ENCODE measurements at places on chromosomes 5 and 9.

DNA sequence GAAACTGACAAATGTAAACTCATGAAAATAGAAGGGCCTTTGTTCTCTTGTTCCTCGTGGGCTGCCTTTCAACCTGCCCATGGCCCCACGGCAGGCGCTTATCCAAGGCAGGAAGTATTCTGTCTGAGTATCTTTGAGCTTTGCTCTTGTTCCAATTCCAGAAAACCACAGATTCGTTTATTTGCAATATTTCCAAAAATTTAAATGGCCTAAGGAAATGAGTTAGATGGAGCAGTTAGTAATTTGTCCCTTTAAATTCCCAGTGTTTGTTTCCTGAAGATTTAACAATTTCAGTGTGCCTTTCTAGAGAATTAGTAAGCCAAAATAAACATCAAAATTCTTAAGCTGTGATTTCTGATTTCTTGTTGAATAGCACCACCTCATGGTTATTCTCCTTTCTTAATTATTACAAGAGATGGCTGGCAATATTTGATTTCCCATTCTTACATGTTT, 299.4 kb upstream of the RASA1 start:
- DNase-seq: no peak

GRCh38 chr5:36177154-36177553, 25.2 kb downstream of the SKP2 start:
- no peak for DNase-seq

DNA sequence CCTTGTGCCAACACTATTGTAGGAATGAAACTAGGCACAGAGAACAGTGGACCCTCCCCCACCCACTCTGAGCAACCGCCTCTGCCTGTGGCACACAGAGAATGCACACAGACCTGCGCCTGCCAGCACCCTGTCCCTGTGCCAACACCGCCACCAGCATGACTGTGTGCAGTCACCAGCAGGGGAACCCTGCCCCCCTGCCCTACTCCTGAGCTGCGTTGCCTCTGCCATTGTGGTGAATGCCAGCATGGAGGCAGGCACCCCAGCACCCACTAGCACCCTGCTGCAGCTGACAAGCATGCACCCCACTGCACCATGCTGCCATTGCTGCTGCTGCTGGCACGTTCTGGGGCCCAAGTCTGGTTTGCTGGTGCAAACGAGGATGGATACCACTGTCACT, 94.4 kb upstream of the PRLR start:
- no peak for DNase-seq

DNA sequence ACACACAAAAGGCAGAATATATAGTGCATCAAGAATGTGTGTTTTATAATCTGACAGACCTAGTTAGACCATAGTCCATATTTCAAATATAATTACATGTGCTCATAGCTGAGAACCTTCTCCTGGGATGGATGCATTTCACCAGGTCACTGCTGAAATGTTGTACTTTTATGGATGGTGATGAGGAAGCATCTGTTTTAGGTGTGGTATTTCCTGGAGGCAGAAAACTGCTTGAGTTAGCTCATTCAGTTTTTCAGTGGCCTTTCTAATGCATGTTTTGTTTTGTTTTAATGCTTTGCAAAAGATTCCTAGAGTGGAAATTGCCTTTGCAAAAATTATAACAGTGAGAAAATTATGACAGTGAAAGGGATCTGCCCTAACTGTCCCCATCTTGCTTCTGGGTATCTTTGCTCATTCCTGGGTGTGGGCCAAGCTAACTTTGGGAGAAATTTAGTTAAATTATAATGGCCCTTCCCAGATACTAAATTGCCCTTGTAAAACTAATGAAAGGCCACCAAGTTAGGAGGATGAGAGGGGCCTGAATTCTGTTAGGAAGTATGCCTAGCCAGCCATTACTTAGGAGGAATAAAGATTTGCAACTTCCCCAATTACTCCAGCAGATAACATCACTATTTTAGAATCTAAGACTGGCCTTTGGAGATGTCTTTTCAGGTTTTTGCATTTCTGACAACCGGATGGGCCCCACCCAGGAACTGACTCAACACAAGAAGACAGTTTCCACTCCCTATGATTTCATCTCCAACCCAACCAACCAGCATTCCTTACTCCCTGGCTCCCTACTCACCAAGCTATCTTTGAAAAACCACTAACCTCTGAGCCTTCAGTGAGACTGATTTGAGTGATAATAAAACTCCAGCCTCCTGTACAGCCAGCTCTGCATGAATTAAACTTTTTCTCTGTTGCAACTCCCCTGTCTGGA, 7.0 kb upstream of the IL12B start:
- peak; percentile 20 for DNase-seq

- no peak for DNase-seq
Measured at GRCh38 chr9:74147906-74148305, 349.2 kb upstream of the RORB start.

GRCh38 chr5:74149395-74149794, 491.1 kb downstream of the ENC1 start:
- no peak for DNase-seq

GRCh38 chr9:22160221-22160620, 151.1 kb upstream of the CDKN2B start:
- DNase-seq: no peak

- no peak for DNase-seq
Measured at GRCh38 chr5:31362931-31363568, 168.8 kb downstream of the DROSHA start.

- no peak for DNase-seq
Measured at GRCh38 chr9:103245369-103245768, 250.2 kb downstream of the CYLC2 start.

DNA sequence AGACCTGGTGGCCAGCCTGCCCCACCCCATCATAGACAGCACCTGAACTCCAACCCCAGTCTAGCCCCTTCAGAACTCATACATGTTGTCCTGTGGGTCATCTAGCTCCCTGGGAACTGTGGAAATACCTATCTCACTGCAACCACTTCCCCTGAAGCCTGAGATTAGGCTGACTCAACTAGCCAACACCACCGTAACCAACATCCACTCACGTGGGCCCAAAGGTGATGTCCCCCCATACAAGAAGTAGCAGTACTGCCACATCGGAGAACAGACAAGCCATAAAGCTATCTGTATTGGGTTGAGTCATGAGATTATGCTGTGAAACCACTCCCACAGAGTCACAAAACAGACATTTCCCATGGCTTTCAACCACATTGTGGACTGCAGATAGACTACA, 46.6 kb downstream of the OSMR start:
- DNase-seq: no peak
